ENCODE measurements at places on chromosomes 11 and 22.

DNA sequence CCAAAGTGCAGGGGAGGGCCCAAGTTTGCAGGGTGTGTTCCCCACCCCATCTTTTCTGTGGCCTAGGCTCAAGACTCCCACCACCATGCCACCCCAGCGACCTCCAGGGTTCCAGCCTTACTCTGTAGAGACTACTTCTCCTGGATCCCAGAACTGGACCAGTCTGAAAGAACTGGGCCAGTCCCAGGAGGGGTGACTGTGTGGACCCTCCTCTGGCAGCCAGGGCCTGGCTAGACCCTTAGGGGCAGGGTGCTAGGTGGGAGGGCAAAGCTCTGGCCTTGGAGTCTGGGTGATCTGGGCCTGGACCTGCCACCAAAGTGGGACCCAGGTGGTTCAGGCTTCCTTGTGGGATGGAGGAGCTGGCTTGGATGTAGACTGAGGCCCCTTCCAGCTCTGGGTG, 41.8 kb upstream of the ACCSL start:
- no peak for DNase-seq

DNA sequence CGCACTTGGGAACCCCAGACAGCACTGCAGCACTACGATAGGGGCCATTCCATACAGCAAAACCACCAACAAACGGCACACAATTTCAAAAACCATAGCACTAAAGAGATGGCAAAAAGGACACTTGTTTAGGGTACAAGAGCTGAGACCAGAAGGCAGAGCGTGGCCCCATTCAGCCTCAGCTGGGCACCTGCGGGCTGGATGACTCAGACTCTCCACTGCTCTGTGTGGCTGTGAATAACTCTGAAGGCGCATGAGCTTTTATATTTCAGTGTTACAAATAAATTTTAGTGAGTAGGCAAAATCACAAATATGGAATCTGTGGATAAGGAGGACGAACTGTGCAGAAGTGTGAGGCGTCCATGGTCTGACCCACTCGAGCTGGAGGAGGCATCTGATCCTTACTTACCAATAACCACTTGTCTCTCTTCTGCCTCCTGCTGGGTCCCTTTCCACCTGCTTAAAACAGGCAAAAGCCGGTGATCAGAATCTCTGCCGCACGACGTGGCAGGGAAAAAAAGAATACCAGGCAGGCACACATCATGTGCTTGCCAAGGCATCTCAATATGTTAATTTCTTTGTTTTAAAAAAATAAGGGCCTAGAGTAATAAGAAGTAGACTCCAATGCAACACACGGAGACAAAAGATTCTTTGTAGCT, 325.7 kb downstream of the SHANK2 start:
- DNase-seq: no peak

DNA sequence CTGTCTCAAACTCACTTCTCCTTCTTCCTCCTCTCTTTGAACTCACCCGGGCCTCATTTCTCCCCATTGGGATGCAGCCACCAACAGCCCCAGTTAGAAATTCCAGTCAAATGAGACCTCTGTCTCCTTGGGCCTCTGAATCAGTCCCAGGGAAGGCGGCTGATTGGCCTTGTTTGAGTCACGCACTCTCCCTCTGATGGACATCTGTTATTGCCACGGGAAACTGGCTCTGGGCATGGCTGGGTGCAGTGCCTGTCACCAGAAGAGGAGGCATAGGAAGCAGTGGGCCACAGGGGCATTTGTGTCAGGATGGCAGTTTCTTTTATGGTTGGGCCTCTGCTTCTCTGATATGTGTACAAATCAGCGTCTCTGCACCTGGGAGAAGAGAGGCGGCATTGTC, 9.6 kb upstream of the WNT11 start:
- DNase-seq: no peak

DNA sequence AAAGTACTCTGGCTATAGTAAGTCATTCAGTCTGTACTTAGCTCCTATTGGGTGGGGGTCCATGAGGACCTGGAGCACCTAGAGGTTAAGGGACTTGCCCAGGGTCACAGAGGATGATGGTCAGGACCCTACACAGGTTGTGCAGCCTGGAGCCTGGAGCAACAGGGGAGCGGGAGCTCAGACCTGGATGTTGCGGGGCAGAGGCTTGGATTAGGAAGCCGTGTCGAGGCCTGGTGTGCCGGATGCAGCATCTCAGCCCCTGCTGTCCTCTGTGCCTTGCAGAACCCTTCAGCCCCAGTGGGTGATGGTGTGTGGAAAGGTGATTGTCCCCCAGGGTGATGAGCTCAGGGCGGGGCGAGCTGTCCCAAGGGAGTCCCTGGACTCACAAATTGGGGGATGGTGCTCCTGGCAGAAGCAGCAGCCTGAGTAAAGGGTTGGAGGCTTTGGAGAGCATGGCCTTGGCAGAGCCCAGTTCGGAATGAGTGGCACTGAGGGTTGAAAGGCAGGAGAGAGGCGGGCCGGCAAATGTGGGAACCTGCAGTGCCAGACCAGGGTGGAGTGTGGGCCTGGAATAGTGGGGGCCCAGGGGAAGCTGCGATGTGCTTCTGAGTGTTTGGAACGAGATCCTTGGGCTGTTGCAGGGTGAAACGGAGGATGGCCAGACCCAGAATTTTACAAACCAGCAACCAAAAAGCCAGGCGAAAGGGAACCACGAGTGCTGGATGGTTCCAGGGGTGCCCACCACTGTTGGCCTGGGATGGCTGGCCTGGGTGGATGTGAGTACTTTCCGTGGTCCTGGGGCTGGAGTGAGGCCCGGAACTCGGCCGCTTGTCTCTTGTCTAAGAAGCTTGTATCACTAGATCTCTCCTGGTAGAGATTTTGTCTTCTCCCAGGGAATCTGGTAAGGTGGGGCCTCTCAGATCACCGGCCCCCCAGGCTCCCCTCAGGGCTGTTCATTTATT, 2.9 kb downstream of the TPCN2 start:
- no peak for DNase-seq

- DNase-seq: no peak
Measured at GRCh38 chr11:74248469-74248868, 63.0 kb downstream of the P4HA3 start.

- no peak for DNase-seq
Measured at GRCh38 chr11:37107831-37108230, 509.8 kb upstream of the RAG2 start.

DNA sequence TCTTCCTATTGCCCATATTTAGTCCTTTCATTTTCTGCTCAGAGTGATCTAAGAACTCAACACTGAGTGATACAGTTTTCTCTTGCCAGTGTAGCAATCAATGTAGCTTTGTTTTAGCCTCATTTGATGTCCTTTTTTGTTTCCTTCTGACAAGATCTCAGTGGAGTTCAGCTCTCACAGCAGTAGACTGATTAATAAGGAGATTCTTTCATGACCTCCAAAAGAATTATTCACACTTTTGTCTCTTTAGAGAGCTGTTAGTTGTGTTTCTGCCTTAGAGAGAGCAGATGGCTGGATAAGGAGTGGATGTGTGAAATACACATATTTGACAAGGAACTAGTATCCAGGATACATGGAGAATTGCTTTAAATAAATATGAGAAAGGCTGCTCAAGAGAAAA, 6.6 kb upstream of the TMEM225 start:
- DNase-seq: no peak

DNA sequence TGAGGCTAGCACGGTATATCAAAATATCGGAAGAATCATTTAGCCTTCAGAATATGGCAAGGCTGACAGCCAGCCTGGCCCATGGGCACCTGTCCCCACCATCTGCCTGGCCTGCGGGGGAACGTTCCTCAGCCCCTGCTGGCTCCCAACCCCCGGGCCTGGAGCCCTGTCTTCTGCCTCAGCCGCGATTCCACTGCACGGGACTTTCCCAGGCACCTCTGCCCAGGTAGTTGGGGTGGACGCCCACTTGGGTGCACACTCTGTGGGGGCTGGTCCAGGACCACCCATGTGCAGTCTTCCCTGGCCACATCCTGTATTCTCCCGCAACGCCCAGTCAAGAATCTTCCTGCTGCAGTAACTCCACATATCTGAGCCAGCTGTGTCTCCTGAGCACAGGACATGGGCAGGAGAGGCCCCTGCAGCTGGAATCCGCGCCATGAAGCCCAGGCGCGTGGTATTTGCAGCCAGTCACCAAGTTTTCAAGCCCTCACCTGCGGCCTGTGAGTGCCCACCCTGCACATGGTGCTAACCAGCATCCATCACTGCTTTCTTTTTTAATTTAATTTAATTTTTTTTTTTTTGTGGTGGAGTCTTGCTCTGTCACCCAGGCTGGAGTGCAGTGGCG, 77.9 kb downstream of the KCNQ1 start:
- no peak for DNase-seq

- no peak for DNase-seq
Measured at GRCh38 chr22:41480397-41480735, 11.4 kb downstream of the ACO2 start.

- no peak for DNase-seq
Measured at GRCh38 chr11:132466983-132467382, 1065.3 kb downstream of the OPCML start.

DNA sequence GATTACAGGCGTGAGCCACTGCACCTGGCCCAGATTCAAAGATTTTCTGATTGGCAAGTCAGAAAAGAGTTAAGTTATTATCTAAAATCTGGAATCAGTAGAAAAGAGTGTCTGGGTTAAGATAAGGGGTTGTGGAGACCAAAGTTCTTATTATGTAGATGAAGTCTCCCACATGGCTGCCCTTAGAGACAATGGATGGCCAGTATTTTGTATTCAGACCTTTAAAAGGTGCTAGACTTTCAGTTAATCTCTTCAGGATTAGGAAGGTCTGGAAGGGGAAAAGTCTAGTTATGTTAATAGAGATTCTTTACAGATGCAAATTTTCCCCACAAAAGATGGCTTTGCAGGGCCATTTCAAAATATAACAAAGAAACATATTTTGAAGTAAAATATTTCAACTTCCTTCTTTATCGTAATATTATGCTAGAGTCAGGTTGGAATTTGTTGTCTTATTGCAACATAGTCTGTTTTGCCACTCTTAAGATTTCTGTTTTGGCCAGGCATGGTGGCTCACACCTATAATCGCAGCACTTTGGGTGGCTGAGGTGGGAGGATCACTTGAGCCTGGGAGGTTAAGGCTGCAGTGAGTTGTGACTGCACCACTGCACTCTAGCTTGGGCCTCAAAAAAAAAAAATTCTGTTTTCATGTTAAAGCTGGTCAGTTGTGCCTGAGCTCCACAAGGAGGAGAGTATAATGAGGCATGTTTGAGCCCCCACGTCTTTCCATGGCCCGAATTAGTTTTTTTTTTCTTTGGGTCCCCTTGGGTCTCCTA, 14.0 kb downstream of the GRAMD1B start:
- DNase-seq: no peak

GRCh38 chr22:29115682-29116288, 43.0 kb downstream of the KREMEN1 start:
- no peak for DNase-seq

DNA sequence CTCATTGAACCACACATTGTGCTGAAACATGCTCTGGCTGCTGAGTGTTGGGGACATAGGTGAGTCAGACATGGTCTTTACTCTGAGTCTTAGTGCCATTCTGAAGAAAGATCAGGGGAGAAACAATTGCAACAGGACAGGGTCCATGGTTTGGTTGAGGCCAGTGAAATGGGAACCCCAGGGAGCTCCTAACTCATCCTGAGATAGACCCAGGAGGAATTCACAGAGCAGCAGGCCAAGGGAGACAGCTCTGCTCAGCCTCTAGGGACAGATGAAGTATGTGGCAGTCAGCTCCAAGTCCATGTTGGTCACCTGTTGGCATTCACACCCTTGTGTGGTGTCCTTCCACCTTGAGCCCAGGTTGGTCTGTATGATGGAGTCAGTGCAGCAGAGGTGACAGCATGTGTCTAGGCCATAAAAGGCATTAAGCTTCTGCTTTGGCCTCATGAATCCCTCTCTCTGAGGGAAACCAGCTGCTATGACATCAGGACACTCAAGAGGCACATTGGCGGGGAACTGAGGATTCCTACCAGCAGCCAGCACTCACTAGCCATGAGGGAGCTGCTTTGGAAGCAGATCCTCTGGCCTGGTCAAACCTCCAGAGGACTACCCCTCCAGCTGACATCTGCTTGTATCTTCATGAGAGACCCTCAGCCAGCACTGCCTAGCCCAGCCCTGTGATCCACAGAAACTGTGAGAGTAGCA, 50.3 kb upstream of the MYEOV start:
- DNase-seq: no peak

DNA sequence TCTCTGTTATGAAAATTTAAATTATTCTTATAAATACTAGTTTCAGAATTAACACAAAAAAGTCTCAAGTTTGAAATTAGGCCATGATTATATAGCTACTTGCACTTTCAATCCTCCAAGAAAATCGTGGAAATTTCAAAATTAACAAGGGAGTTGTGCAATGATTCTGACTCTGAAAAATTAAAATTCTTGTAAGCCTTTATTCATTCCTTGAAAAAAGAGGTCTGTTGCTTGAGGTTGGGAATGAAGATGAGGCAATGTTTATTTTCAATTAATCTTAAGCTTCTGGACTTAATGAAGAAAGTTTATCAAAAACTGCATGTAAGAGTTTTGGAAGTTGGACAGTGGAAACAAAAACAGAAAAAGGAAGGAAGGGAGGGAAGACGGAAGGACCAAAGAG, 128.2 kb upstream of the FIBIN start:
- DNase-seq: no peak

All from activated CD8-positive, alpha-beta T cell treated with anti-CD3 and anti-CD28 coated beads, Interleukin-2, amount 10 ng/mL, durations not matched to agents 7 days and 5 days (primary cell).